ENCODE measurements at places on chromosomes 13 and 19.

DNA sequence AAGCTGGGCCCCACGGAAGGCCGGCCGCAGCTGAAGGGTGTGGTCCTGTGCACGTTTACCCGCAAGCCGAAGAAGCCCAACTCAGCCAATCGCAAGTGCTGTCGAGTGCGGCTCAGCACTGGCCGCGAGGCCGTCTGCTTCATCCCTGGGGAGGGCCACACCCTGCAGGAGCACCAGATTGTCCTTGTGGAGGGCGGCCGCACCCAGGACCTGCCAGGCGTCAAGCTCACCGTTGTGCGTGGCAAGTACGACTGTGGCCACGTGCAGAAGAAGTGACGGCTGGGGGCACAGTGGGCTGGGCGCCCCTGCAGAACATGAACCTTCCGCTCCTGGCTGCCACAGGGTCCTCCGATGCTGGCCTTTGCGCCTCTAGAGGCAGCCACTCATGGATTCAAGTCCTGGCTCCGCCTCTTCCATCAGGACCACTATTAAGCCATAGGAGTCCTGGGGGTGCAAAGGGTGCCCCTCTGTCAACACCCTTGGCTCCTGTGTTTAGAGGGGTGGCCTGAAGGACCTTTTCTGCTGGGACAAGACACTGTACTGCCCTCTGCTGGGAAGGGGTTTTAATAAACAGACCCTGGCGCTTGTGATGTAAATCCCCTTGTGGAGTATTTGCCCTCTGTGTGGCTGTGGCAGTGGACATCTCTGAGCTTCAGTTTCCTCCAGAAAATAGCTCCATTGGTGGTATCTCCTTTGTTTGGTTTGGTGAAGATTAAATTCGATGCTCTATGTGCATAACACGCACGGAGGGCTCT lies 1.9 kb downstream of the MRPS12 start:
- DNase-seq, result peak; percentile 54

GRCh38 chr19:47719047-47719859 lies 6.0 kb downstream of the EHD2 start:
- no peak for DNase-seq

DNA sequence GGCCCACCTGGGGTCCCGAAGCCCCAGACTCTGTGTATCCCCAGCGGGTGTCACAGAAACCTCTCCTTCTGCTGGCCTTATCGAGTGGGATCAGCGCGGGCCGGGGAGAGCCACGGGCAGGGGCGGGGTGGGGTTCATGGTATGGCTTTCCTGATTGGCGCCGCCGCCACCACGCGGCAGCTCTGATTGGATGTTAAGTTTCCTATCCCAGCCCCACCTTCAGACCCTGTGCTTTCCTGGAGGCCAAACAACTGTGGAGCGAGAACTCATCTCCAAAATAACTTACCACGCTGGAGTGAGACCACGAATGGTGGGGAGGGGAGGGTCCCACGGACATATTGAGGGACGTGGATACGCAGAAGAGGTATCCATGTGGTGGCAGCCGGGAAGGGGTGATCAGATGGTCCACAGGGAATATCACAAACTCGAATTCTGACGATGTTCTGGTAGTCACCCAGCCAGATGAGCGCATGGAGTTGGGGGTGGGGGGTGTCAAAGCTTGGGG lies 1.0 kb upstream of the ICAM5 start:
- DNase-seq, result peak; percentile 67

DNA sequence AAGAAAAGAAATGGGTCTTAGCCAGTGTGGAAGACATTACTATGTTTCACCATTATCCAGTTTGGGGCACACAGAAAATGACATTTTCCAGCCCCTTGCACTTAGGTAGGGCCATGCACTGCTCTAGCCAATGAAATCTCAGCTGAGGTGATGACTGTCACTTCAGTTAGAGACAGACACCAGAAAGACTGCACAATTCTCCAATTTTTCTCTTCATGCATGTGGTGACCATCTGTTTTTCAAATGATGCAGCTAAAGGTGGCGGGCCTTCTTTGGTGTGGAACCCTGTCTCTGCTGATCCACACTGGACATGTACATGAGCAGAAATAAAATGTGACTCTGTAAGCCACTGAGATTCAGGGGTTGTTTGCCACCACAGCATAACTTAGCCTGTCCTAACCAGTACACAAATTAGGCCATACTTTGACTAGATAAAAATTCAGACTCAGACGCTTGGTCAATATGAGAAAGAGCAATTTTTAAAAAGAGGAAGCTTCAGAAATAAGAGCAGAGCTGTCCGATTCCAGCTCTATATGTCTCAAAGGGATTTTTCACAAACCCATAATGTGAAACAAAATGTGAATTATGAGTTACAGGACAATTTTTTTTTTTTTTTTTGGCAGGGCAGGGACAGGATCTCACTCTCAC lies 6.7 kb downstream of the ZNF565 start:
- peak; percentile 24 for DNase-seq

DNA sequence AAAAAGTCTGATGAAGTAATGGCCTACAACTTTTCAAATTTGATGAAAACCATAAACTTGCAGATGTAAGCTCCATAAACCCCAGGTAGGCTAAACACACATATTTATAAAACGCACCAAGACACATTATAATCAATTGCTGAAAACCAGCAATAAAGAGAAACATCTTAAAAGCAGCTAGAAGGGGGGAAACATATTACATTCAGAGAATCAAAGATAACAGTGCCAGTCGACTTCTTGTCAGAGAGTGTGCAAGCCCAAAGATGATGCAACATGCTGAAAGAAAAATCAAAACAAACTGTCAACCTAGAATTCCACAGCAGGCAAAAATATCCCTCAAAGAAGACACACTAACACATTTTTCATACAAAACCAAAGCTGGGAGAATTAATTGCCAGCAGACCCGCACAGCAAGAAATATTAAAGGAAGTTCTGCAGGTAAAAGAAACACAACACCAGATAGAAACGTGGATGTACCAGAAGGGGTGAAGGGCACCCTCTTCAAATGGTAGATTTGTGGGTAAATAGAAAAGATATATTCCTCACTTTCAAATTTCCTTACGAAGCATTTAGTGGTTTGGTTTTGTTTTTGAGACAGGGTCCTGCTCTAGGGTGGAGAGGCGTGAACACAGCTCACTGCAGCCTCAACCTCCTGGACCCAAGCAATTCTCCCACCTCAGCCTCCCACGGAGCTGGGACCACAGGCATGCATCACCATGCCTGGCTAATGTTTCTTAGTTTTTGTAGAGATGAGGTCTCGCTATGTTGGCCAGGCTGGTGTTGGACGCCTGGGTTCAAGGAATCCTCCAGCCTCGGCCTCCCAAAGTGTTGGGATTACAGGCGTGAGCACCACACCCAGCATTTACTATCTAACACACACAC lies 16.5 kb upstream of the ATP1A3 start:
- DNase-seq, result no peak

GRCh38 chr13:75873494-75873893 lies 237.4 kb downstream of the LMO7 start:
- DNase-seq, result peak; percentile 87

- DNase-seq, result peak; percentile 61
Measured at GRCh38 chr13:32426990-32427851, 709 bp downstream of the N4BP2L1 start.

DNA sequence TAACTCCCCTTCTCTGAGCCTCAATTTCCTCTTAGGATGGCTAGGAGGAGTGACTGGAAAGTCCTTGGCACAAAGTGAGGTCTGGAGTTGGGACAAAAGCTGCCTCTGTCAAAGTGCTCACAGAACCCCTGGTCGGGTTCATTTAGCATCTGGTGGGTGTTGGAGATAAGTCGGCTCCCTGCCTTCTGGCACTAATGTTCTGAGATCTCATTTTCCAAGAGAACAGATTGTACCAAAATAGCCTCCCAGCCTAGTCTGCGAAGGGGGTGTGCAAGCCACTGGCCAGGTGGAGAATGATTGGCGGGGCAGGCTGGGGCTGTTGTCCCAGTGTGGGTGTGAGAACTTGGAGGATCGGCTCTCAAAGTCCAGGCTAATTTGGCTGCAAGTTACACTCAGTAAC lies 20.7 kb upstream of the NWD1 start:
- DNase-seq, result no peak

- no peak for DNase-seq
Measured at GRCh38 chr19:30557212-30557611, 185.0 kb downstream of the ZNF536 start.

DNA sequence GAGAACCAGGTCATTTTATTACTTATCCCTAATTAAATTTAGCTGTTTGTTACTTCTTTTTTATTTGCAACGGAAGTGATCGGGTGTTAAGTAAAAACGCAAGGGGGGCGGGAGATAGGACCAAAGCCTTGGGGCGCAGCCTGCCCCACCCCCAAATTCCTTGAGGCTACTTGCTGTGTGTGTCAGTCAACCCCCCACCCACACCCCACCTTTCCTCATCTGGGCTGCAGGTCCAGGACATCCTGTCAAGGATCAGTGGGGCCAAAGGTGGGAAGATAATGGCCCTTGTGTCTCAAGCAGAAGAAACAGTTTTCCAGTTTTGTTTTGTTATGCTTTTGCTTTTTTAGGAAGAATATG lies 1.2 kb upstream of the FOXO1 start:
- DNase-seq, result no peak

- no peak for DNase-seq
Measured at GRCh38 chr19:13668964-13669363, 95.4 kb upstream of the MRI1 start.

Measured in suppressor macrophage treated with lipopolysaccharide for 4 hours (primary cell).